Anterior cingulate cortex (tissue), 58 donors: ENCODE measurements at places on chromosomes 2 and 18.

GRCh38 chr2:102484310-102485061 lies 11.5 kb downstream of the SLC9A4 start:
- no peak for DNase-seq

DNA sequence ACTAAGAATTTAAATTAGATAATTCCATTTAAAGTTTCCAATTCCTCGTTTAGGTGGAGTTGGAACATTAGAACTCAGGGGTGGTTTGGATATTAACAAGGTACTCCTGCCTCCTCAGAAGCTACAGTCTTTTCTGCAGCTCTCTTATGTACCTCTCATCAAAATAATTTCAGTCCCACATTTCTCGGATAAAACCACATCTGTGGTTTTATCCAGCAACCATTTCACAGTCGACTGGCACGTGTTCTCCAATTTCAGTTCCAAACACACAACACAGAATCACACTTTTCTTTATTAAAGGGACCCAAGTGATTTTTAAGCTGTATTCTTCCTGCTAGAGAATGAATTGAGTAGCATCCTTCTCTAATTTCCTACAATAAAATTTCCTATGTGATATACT lies 22.7 kb upstream of the NFU1 start:
- DNase-seq, result no peak

DNA sequence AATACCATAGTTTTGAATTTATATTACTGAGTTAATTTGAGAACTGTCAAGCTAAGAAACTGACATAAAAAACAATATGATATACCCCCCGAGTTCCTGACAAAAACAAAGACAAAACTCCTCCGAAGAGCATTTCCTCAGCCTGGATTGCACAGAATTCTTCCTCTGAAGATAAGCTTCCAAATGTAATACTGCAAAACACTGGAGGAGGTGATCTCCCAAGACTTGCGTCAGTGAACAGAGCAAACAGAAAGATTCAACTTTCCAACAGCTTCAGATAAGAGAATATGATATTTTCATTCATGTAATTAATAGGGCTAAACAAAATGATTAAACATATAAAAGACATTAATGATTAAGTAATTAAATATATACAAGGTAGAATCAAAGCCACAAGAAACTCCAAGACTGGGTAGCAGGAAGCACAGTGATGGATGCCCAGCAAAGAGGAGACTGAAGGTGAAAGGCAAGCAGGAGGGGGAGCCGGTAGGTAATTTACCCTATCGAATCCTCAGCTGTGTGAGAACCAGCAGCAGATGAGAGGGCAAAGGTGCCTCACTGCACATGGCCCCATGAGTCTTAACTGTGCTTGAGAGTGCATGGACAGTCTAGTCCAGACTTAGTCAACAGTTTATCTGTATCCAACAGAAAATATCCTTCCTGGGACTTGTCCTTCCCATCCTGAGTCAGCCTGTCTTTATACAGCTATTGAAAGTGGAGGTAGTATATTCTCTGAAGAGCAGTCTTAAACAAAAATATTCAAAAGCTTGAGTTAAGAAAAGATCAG lies 18.3 kb upstream of the SERPINB3 start:
- DNase-seq, result no peak

GRCh38 chr2:239399921-239400595 lies 762 bp downstream of the HDAC4 start:
- DNase-seq, result no peak

DNA sequence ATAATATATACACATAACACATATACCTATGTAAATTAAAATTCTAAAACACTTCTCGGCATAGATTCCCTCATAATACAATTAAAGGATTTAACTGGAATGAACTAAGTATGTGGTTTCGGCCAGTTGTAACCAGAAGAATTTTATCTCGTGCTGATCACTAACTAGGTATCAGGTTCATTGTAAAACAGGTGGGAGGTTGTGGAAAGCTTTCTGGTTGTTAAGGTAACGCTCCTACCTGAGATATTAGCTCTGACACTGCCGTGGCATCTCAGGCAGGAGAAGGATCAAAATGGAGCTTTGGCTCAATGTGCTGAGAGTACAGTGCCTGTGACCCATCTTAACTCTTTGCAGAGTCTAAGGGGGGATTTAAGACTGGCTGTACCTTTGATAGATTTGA lies 42.5 kb downstream of the SLC9A2 start:
- DNase-seq, result no peak

- DNase-seq, result no peak
Measured at GRCh38 chr2:10191554-10191953, 69.0 kb downstream of the RRM2 start.

DNA sequence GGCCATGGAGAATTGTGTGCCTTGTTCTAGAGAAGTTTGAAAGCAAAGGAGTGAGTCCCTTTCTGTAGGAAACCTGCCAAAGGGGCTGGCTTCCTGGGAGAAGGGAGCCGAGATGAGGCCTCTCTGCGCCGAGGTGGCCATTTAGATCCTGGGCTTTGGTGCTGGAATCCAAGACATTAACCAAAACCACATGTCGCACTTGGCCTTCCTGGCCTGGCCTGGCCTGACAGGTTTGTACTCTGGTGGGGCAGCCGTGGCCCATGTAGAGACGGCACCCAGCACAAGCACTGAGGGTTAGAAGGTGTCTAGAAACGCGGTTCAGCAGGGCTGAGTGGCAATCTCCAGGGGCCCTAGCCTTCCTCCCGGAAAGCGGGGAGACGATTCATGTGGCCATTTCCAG lies 7.1 kb downstream of the CNNM3 start:
- no peak for DNase-seq

DNA sequence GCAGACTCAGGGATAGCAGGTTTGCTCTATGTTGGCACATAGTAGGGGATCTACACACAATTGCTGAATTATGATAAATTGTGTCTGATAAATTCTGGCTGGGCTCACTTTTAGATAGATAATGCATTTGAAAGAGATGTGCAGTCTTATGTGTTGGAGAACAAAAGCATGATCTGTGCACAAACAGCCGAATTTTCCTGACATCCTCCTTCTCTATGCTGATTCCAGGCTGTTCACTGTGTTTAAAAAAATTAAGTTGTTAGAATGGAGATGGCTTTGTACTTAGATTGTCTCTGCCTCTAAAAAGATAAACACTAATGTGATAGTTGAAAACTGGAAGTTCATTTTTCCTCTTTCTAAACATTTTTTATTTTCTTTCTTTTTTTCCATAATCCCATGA lies 2.1 kb downstream of the CERS6 start:
- no peak for DNase-seq

GRCh38 chr2:40680547-40680946 lies 228.7 kb upstream of the SLC8A1 start:
- DNase-seq, result no peak

- no peak for DNase-seq
Measured at GRCh38 chr18:1308686-1309085, 404.0 kb downstream of the ADCYAP1 start.

GRCh38 chr2:146544701-146545100 lies 1300.1 kb upstream of the ACVR2A start:
- no peak for DNase-seq

- no peak for DNase-seq
Measured at GRCh38 chr2:144462266-144462665, 57.7 kb downstream of the ZEB2 start.

DNA sequence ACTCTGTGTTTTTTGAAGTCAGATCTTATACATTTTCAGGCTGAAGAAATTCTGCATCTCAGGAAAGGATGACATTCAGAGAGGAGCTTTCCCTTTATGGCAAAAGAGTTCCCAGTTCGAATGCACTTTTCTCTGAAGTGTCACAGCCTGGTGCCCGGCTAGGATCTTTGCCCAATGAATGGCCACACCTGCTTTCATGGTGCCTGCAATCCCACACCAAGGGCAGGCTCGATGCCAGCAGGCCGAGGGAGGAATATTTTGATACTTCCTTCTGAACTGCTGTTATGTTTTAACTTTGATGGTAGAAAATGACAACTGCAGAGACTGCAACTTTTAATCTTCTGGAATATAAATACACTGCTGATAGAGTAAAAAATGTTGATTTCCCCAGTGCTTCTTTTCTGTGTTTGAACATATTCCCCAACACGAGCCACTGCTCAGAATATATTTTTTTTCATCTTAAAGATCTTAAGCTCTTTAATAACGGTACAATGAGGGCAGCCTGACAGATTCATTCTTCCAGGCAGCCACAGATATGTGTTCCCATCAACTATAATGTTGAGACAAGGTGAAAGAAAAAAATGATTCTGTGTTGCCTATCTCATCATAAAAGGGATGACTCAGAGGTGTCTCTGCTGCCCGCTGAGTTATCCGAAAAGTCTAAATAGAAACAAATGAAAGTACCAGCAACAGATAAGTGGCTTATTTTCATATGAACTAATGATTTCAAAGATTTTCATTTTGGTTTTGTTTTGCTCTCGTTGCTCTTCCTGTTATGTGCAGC lies 848.5 kb downstream of the DCDC2C start:
- DNase-seq, result no peak

- no peak for DNase-seq
Measured at GRCh38 chr2:46098621-46099062, 198.6 kb upstream of the EPAS1 start.
